Thyroid gland (tissue), 4 donors: ENCODE measurements at places on chromosomes 5 and 9. TPM values are rescaled to one million over a fixed set of nuclear protein-coding genes. Genes with fewer than 3 reads are reported as not detected.

DNA sequence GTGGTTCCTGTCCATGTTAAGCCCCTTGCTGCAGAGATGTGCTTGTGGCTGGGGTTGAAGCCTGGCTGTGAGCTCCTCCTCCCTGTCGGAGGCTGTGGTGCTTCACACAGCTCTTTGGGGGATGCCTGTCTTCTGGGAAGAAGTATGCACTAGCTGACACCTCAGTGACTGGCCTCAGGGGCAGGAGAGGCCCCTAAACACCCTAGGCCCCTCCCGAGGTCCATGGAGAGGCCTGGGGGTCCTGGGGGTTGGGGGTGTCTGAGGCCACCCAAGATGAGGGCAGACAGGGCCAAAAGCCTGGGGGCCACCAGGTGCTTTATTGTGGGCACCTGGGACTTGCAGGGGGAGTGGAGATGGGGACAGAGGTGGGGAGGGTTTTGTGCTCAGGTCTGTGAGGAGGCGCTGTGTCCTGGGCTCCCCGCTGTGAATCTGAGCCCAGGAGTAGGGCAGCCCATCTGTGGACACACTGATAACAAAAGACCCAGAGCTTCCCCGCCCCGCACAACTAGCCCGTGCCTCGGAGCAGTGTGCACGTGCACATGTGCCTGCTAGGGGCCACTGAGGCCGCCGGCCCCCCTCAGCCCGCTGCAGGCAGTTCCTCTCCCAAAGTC is 92.0 kb downstream of the PHF2 start:
- DNase-seq = no peak

- DNase-seq = peak; percentile 25
These were observed 65.4 kb upstream of the GRAMD2B start for GRCh38 chr5:126357585-126358342.

GRCh38 chr9:33697171-33697570 is 98.2 kb upstream of the PRSS3 start:
- DNase-seq = no peak

DNA sequence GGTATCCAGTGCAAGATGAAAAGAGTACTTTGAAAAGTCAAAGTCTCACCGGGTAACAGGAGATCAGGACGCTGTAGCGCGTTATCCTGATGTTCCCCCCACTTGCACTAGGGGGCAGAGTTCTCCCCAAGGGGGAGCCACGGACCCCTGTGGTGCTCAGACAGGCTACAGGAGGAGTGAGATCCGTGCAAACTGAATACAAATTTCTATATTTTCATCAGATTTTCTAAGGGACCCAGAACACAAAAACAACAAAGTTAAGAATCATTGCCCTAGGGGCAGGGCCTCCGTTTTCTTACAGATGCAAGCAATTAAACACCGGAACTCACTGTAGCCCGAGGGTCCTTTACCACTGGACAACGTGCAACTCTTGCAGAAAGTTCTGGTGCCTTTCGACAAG is 2.0 kb downstream of the MYO10 start:
- DNase-seq = peak; percentile 81

DNA sequence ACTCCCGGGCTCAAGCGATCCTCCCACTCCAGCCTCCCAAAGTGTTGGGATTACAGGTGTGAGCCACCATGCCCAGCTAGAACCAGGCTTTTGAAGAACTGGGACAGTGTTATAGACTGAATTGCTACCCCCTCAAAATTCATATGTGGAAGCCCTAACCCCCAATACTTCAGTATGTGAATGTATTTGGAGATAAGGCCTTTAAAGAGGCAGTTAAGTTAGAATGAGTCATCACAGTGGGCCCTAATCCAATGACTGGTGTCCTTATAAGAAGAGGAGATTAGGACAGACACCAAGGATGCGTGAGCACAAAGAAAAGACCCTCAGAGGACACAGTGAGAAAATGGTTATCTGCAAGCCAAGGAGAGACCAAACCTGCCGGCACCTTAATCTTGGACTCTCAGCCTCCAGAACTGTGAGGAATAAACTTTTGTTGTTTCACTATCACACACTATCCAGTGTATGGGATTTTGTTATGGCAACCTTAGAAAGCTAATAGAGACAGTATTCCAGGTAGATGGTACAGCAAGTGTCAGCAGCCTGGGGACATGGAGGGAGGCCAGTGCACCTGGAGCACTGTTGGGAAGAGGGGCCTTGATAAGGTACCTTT is 31.4 kb upstream of the ERGIC1 start:
- DNase-seq = no peak

DNA sequence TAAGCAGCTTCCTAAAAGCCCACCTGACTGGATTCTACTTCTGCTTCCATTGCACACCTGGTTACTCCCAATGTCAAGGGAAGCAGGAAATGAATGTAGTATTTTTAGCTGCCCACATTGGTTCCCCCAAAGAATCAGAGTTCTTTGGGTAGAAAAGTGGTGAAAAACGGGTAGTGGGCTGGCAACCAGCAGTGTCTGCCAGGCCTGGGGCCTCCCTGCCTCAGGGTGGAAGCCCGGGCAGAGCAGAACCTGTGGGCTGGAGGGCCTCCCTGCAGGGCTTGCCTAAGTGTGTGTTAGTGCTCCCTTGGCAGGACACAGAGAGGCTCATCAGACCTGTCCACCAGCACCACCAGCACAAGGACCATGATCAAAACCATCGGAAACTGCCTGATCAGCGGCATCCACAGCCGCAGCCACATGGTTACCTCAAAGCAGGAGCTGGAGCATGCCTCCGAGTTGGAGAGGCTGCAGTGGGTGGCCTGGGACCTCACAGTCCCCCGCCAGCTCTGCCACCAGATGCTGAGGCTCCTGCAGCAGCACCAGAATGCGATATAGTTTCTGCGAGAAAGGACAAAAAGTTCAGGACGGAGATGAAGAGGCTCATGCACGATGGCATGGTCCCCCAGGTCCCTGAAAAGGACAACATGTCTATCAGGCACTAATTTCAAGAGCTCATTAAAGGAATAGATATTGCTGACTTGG is 72.2 kb downstream of the PTPDC1 start:
- DNase-seq = no peak

GRCh38 chr5:92518318-92518904 is 1062.6 kb downstream of the NR2F1-AS1 start:
- peak; percentile 11 for DNase-seq

- DNase-seq = no peak
These were observed 978 bp upstream of the UBE2B start for GRCh38 chr5:134370311-134370870.

DNA sequence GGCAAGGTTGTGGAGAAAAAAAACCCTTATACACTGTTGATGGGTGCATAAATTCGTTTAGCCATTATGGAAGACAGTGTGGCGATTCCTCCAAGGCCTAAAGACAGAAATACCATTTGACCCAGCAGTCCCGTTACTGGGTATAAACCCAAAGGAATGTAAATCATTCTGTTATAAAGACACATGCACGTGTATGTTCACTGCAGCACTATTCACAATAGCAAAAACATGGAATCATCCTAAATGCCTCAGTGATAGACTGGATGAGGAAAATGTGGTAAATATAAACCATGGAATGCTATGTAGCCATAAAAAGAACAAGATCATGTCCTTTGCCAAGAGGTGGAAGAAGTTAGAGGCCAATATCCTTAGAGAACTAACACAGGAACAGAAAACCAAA is 119.9 kb upstream of the PRR16 start:
- no peak for DNase-seq

DNA sequence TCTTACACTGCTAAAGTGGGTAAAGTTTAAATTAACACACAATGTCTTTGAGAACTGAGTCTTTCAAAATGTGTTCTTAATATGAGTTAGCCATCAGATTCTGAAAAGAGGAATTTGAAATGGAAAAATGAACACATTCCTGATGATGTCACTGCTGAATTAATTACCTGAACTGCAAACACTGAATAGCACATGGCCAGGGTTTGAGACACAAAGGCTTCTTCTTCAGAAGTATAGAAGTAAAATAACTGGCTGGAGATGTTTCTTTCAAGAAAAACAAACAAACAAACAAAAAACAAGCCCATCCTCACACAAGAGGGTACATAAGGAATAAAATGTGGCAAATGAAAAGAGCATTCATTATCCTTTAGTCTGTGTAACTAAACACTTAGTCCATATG is 7.1 kb downstream of the GLIS3 start:
- no peak for DNase-seq

GRCh38 chr5:78992146-78992545 is 7.0 kb upstream of the ARSB start:
- no peak for DNase-seq

Gene PCA3
- total RNA-seq = not detected

Gene WDR38
- total RNA-seq = 0.79 TPM

Gene GPR150
- not detected for total RNA-seq
